ENCODE measurements at places on chromosomes 11 and 22. TPM values are rescaled to one million over a fixed set of nuclear protein-coding genes. Genes with fewer than 3 reads are reported as not detected.

DNA sequence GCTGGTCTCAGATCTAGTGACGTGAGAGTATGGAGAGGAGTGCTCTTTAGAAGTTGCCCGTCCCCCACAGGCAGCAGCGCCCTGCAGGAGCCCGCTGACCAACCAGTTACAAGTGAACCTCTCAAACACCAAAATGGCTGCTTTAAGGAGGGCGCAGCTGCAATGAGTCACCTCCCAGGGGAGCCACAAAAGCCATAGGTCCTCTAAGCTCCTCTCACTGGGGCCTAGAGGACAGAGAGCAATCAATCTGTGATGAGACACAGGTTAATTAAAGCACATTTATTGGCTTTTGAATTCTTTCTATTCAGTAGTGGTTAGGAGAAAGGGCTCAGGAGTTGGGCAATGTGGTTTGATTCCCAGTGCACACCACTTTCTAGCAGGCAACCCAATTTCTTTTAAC lies 15.5 kb upstream of the RAPSN start:
- no peak for DNase-seq

- DNase-seq: peak; percentile 86
These were observed 108.3 kb downstream of the PTPRJ start for GRCh38 chr11:48088682-48089050.

The DDI1 gene
- not detected for total RNA-seq

GRCh38 chr11:76835036-76835435 lies 25.7 kb upstream of the ACER3 start:
- no peak for DNase-seq

The OR52B6 gene
- not detected for total RNA-seq

The OR52I2 gene
- total RNA-seq: not detected
